ENCODE measurements at places on chromosomes 12 and 14.

DNA sequence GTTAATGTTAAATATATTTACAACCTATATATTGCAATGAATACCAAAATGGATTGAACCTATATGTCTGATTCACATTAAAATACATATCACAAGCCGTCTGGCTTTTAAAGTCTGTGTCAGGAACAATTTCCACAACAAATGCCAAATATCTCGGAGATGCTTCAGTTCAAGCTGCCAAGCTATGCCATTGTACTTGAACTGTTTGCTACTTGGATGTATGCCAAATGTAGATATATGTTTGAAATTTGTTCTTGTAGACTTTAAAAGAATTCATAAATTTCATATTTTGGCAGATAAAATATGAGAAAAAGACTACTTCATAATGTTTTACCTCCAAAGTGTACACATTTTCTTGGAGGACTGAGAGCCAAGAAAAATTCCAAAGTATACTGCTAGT, 37.0 kb downstream of the WASHC3 start:
- DNase-seq = no peak

GRCh38 chr12:53999559-54000115, 324 bp upstream of the HOXC9 start:
- DNase-seq = no peak

DNA sequence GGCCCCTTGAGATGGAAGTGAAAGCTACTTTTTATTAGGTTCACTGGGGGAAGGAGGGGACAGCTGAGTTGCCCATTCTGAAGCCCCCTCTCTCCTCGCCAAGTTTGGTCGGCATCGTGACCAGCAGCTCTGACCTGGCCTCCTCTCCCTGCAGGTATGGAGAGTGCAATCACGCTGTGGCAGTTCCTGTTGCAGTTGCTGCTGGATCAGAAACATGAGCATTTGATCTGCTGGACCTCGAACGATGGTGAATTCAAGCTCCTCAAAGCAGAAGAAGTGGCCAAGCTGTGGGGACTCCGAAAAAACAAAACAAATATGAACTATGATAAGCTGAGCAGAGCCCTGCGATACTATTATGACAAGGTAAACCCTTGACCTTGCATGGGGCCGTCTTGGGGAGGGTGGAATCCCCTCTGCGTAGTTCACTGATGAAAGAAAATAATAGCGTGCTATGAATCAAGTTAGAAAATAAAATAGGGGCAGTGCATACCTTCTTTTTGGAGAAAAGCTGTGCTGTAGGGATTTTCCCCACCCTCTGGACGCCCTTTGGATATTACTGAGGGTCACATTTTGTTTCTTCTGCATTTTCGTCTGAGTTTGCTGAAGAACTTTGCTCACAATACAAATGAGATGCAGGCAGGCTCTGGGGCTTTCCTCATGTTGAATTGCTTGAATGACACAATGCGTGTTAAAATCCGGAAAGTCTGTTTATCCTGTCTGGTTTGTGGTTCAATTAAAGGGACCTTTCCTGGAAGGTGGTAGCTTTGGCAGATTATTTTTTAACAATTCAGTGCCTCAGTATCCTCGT, 29.4 kb downstream of the ELK3 start:
- DNase-seq = no peak

GRCh38 chr12:107554941-107555340, 130.7 kb upstream of the PWP1 start:
- no peak for DNase-seq

- DNase-seq = no peak
These were observed 103.7 kb downstream of the SCARB1 start for GRCh38 chr12:124759841-124760503.

GRCh38 chr12:50197297-50197727, 30.1 kb upstream of the CERS5 start:
- no peak for DNase-seq

DNA sequence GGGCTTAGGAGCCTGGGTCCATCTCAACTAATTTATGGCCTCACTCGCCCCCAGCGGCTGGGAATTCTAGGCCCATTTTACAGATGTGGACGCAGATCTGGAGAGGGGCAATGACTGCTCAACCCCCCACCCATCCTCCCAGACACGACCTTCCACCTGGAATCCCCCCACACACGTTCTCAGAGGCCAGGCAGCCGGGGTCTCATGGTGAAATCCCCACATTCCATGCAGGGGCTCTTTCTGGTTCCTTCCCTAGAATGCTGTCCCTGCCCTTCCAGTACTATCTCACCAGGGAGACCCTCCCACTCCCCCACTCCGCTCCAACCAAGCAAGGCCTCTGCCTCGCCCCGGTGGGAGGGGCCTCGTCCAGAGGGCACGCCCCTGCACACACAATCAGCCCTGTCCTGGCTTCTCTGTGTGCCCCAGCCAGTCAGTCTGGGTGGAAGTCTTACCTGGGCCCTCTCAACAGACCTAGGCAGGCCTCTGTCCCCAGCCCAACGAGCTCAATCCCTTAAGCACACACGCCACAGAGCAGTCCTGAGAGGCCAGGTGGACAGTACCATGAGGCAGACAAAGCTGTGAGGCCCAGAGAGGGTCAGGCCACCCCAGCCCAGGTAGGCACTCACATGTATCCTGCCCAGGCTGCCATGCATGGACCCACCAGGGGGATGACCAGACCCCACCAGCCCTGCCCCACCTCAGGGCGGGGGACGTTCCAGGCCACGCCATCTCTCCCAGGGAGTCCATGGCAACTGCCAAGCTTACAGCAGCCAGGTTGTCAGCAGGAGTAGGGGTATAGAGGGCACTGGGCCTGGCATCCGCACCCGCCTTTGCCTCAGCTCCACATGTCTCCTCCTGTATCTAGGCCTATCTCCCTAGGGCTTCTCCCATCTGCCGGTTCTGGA, 1.3 kb upstream of the ANKRD9 start:
- no peak for DNase-seq
